ENCODE measurements at places on chromosomes 2 and 18. TPM values are rescaled to one million over a fixed set of nuclear protein-coding genes. Genes with fewer than 3 reads are reported as not detected.

The SLC4A3 gene
- 0.10 TPM for total RNA-seq

DNA sequence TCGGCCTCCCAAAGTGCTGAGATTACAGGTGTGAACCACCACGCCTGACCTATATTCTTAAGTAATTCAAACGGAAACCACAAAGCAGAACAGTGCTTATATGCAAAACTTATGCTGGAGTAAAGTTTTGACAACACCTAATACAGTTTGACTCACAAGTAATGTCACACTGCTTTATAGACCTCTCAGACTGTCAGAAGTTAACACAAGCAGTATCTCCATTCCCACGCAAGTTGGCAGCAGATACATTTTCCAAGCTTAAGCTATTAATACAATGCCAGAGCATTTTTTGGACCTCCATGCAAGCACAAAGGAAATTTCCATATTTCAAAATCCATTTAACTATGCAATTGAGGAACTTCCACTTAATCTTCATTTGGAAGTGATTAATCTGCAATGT is 21.0 kb upstream of the SANBR start:
- peaks cover 18% of the 10 kb centered on the region for H3K4me1 ChIP-seq
- H3K36me3 ChIP-seq, result peaks cover 5% of the 10 kb centered on the region
- no peaks in the 10 kb centered on the region for H3K27me3 ChIP-seq
- H3K4me3 ChIP-seq, result no peak overlapping the region

The RIT2 gene
- not detected for total RNA-seq

The PSMA8 gene
- 3.3 TPM for total RNA-seq

DNA sequence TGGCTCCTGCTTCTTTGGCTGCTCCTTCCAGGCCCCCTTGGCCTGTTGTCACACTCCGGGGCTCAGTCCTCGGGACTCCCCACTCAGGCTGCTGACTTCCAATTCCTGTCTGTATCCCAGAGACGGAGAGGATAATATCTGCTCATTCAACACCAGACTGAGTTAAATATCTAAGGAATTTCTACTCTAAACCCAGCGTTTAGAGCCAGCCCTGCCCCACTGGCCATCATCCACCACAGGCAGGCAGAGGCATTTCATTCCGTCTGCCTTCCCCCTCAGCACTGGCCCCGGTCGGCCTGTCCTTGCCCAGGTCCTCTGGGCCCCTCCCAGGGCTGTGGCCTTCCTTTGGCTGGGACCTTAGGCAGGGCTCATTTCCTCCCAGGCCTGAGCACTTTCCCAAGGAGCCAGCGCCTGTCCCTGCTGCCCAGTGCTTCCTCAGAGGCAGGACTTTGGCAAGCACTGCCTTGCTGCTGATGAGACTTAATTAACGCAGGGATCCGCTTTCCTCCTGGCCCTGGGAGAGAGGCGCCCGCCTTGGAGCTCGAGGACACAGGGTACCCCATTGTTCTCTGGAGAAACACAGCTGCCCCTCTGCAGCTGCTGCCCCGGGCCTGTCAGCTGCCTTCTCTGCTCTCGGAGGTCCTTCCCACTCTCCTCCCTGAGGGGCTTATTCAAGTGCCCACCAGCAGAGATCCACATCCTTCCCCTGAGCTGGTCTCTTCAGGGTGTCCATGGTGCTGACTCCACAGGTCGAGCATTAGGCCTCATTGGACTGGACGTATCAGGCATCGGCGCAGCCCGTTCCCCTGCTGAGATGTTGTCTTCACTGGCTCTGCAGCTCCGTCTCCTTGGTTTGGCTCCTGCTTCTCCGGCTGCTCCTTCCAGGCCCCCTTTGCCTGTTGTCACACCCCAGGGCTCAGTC is 42.8 kb downstream of the ATOH8 start:
- DNase-seq, result no peak
- H3K27ac ChIP-seq, result no peak overlapping the region
- no peaks in the 10 kb centered on the region for H3K4me1 ChIP-seq
- no peaks in the 10 kb centered on the region for H3K36me3 ChIP-seq
- peaks cover 4% of the 10 kb centered on the region for H3K27me3 ChIP-seq

DNA sequence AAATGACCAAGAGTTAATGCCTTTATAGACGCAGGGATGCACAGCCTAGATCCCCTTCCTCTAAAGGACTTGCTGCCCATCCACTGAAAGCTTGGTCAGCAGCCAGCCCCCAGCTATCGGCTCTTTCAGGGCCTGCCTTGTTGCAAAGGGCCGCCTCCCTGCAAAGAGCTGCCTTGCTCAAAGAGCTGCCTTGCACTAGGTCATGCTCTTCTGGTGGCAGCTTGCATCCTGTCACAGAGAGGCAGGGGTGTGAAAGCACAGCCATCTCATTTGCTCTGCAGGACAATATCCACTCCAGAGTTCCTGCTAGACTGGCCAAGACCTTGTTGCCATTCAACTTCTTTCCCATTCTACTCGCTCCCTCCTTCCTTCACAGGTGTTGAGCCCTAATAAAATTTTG is 137.1 kb downstream of the MCFD2 start:
- H3K4me1 ChIP-seq, result peaks cover 2% of the 10 kb centered on the region
- H3K36me3 ChIP-seq, result no peaks in the 10 kb centered on the region
- H3K4me3 ChIP-seq, result no peak overlapping the region
- peaks cover 10% of the 10 kb centered on the region for H3K27me3 ChIP-seq
- DNase-seq, result no peak

GRCh38 chr2:121483021-121483420 is 47.7 kb upstream of the RNU4ATAC start:
- peaks cover 8% of the 10 kb centered on the region for H3K4me1 ChIP-seq
- H3K27ac ChIP-seq, result no peak overlapping the region
- H3K36me3 ChIP-seq, result no peaks in the 10 kb centered on the region
- H3K27me3 ChIP-seq, result no peaks in the 10 kb centered on the region

The EIF4E2 gene
- total RNA-seq, result 71.8 TPM

- H3K36me3 ChIP-seq, result no peaks in the 10 kb centered on the region
- H3K4me1 ChIP-seq, result no peaks in the 10 kb centered on the region
- H3K27me3 ChIP-seq, result peaks cover 5% of the 10 kb centered on the region
- H3K27ac ChIP-seq, result no peak overlapping the region
- DNase-seq, result no peak
These were observed 31.0 kb downstream of the CCDC68 start for GRCh38 chr18:54928236-54928635.

GRCh38 chr18:55552526-55553189 is 35.3 kb downstream of the TCF4 start:
- no peak for DNase-seq
- H3K36me3 ChIP-seq, result no peaks in the 10 kb centered on the region
- H3K27me3 ChIP-seq, result no peaks in the 10 kb centered on the region
- no peak overlapping the region for H3K4me3 ChIP-seq
- no peaks in the 10 kb centered on the region for H3K4me1 ChIP-seq
- H3K27ac ChIP-seq, result no peak overlapping the region

DNA sequence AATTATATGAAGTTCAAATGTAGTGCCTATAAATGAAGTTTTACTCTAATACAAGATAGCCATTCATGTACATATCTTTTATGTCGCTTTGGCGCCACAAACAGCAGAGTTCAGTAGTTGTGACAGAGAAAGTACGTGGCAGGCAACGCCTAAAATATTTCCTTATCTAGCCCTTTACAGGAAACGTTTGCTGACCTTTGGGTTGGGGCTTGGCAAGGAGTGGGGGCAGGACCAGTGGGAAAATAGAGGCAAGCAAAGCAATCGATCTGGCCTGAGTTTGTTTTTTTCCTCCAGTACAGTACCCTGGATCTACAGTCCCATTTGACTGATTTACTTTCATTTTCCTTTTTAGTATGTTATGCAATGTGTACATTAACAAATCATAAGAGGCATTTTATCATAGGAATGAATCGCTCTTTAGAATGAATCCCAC is 13.1 kb downstream of the CCDC68 start:
- DNase-seq, result peak; percentile 2
- H3K4me1 ChIP-seq, result peaks cover 16% of the 10 kb centered on the region
- peak overlapping the region; percentile 72 for H3K4me3 ChIP-seq

GRCh38 chr2:72636210-72636609 is 189.6 kb downstream of the EXOC6B start:
- H3K36me3 ChIP-seq, result peaks cover 7% of the 10 kb centered on the region
- H3K27ac ChIP-seq, result no peak overlapping the region
- DNase-seq, result no peak
- no peak overlapping the region for H3K4me3 ChIP-seq
- H3K27me3 ChIP-seq, result no peaks in the 10 kb centered on the region

DNA sequence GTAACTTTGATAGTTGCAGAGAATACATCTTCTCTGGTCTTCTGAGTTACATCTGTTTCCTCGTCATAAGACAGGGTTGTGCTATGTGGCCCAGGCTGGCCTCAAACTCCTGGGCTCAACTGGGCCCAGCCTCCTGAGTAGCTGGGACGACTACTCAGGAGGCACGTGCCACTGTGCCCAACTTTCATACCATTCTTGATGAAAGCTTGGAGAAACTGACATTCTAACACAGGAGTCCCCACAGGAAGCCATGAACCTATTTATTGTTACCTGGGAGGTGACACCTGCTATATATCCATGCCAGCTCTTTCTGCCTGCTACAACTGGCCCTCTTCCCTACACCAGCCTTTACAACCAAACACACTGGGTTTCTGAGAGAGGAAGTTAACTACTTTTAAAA is 19.1 kb downstream of the EIF2AK3 start:
- no peaks in the 10 kb centered on the region for H3K27me3 ChIP-seq
- peaks cover 11% of the 10 kb centered on the region for H3K4me1 ChIP-seq
- DNase-seq, result no peak
- peaks cover 4% of the 10 kb centered on the region for H3K36me3 ChIP-seq

- peaks cover 3% of the 10 kb centered on the region for H3K36me3 ChIP-seq
- H3K4me3 ChIP-seq, result no peak overlapping the region
- no peak overlapping the region for H3K27ac ChIP-seq
- DNase-seq, result no peak
These were observed 25.8 kb downstream of the GPR55 start for GRCh38 chr2:230899287-230899686.

GRCh38 chr18:56869189-56869777 is 218.1 kb downstream of the WDR7 start:
- no peaks in the 10 kb centered on the region for H3K27me3 ChIP-seq
- no peak overlapping the region for H3K27ac ChIP-seq
- no peak for DNase-seq

The C2orf81 gene
- total RNA-seq, result 6.2 TPM

All from activated naive CD8-positive, alpha-beta T cell treated with anti-CD3 and anti-CD28 coated beads for 36 hours (primary cell).